ENCODE measurements at places on chromosomes 3 and 15.

DNA sequence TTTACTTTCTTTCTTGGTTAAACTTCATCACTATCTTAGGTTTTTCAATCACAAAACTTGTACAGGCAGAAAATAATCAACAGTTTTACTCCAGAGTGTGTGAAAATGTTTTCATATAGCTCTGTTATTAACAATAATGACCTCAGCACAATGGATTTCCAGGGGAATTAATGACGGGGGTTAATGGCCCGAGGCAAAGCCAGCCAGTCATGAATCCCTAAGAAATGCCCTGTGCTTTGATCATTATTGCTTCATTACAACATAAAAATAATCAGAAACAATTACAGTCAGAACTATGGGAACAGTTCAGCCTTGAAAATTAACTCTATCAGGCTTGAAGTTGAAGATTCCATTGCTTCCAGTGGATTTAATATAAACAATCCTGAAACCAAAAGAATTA, 875.4 kb downstream of the ROBO2 start:
- no peak for DNase-seq

GRCh38 chr3:27501759-27502158, 17.6 kb upstream of the SLC4A7 start:
- no peak for DNase-seq

DNA sequence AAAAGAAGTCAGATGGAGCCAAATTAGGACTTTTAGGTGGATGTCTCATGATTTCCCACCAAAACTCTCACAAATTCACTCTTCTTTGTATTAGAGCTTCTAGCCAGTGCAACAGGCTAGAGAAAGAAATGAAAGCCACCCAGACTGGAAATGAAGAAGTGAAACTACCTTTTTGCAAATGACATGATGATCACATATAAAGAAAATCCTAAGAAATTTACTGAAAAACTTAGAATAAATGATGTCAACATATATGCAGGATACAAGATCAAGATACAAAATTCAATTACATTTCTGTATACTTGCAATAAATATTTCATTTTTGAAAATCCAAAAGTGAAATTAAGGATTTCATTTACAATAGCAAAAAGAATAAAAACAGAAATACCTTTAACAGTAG, 110.8 kb downstream of the LRIG1 start:
- DNase-seq, result no peak

- DNase-seq, result no peak
These were observed 161.2 kb upstream of the RGMA start for GRCh38 chr15:93250209-93250608.

- DNase-seq, result no peak
These were observed 7.3 kb upstream of the MCCC1 start for GRCh38 chr3:183106635-183107034.
